ENCODE measurements at places on chromosomes 5 and 9. TPM values are rescaled to one million over a fixed set of nuclear protein-coding genes. Genes with fewer than 3 reads are reported as not detected.

Gene MARVELD2
- total RNA-seq: 1.1 TPM

Gene FYB1
- not detected for total RNA-seq

Gene EIF4EBP3
- 1.3 TPM for total RNA-seq

Gene CATSPER3
- total RNA-seq: not detected

Gene TRMT10B
- total RNA-seq: 3.3 TPM

Gene HCN1
- total RNA-seq: under 0.01 TPM

Gene FAM169A
- total RNA-seq: 0.57 TPM

Gene COL23A1
- not detected for total RNA-seq

Gene NINJ1
- 42.4 TPM for total RNA-seq

Gene RANBP3L
- total RNA-seq: under 0.01 TPM

Gene PCDHGA12
- total RNA-seq: 30.0 TPM

Gene STKLD1
- 0.14 TPM for total RNA-seq

Gene GPR151
- total RNA-seq: not detected

Gene IFNA8
- not detected for total RNA-seq

Gene PFN3
- not detected for total RNA-seq

Gene MEIKIN
- not detected for total RNA-seq

Gene SMIM33
- not detected for total RNA-seq

Gene JADE2
- 58.2 TPM for total RNA-seq

Gene RLN1
- total RNA-seq: not detected

Gene UBTD2
- 30.1 TPM for total RNA-seq

Gene ZMAT2
- 35.7 TPM for total RNA-seq
